ENCODE measurements at places on chromosomes 6 and 20.

DNA sequence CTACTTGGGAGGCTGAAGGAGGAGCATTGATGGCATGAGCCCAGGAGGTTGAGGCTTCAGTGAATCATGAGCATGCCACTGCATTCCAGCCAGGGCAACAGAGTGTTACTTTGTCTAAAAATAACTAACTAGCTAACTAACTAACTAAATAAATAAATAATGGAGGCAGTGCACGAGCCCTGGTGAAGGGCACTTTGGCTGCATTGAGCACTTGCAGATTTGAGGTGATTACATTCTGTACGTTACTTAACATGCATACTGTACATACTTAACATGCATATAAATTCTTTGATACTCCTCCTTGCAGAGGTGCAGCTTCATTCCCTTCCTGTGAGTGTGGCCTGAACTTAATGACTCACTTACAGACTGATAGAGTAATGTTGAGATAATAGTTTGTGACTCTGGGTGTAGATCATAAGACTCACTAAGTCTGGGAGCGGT lies 10.7 kb downstream of the HLA-A start:
- no peak for DNase-seq

DNA sequence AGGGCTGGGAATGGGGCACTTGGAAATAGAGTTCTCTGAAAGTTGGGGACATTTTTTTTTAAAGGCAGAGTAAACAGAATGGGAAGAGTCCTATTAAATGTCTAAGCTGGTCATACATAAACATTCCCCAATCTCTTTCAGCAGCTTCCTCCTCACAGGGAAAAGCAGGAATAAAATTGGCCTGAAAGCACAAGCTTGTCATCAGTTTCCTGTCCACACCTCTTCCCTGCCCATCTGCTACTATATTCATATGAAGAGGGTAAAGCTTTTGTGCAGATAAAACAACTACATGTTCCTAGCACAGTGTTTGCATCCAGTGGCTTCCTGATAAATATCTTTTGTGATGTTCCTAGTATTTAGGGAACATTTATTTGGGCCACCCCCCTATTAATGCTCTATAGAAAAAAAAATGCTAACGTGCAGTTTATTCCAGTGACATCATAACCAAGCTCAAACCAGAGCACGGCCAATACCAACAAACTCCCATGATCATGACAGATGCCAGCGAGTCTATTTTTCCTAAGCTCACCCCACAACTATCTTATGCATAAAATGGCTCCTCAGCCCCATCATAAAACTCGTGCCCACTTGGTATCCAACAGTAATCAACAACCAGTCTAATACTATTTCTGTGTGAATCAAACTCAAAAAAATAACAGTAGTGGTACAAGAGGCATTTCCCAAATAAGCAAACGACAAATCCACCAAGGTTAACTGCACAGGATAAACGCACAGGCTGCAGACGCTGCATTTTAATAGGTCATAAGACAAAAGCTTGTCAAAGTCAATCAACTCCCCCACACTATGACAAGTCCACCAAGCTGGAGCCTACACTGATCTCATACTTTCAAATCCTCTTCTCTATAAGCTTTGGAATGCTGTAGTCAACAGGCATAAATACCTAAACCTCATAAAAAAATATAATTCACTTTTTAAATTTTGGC lies 95.3 kb downstream of the EPB41L2 start:
- DNase-seq: no peak

- no peak for DNase-seq
Observed at GRCh38 chr20:21048841-21049273, 57.3 kb downstream of the LINC00237 start.

DNA sequence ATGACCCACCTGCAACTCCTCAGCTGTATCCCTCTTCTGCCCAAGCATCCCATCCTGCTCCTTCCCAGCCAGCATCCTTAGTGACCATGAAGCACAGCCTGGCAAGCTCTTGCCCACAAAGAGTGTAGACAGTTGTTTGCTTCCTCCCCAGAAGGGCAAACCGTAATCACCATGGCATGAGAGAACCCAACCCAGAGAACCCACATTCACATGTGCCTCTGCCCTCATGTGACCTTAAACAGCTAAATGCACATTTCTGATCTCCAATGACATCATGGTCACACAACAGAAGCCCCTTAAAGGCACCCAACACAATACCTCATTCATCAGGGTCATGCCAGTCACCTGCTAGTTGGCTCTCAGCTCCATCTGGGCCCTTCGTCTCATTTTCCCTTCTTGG lies 162.8 kb upstream of the CDYL start:
- no peak for DNase-seq

GRCh38 chr6:149077208-149077607 lies 240.3 kb upstream of the TAB2 start:
- no peak for DNase-seq

DNA sequence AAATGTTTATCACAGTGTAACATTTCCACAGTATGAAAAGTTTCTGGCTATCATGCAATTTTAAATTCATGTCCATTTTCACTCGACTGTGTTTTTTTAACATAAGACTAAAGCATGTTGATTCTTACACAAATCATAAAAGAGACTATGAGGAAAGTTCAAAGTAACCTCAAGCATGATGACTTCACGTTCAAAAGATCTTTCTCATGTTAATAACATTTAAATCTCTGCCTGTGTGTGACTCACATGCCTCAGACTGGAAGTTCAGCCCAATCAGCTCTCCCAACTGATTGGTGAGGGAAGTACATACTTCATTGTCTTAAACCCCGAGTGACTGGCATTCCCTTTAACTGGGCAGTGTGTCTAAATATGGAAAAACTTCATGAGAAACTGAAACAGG lies 37.4 kb downstream of the ATXN1 start:
- no peak for DNase-seq

DNA sequence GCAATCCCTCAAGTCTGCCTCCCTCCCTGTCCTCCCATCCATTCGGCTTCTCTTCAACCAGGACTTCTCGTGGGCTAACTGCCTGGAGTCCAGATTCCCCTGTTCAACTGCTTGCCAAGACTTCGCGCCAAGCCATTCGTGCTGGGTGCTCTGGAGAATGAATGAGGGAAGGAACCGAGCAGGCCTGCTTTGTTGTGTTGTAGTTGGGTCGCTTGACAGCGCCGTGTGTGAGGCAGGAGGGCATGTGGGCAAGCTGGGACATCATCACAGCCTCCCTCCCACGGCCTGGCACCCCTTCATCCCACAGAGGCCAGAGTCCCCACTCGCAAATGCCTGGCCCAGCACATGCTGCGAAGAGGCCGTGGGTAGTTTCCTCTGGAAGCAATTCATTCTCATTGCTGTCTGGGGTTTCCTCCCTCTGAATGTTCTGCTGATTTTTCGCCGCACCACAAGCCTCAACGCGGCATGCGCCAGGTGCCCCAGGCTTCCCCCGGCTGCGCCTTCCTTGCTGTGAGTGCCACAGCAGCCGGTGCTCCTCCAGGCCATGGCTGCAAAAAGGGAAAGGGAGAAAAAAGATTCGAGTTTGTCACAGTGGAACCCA lies 336.0 kb downstream of the QKI start:
- no peak for DNase-seq

DNA sequence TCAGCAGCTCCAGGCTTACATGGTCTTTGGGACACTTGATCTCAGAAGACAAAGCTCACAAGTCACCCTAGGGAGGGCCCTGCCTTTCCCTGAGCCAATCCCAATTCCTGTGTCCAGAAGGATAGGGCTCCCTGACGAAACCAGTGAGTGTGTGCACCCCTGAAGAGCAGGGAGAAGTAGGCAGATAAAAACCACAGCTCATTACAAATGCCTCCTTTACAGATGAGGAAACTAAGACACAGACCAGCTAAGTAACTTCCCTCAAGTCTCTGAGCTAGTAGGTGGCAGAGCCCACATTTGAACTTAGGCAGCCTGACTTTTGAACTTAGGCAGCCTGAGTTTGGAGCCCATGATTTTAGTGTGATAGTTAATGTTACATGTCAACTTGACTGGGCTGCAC lies 6.7 kb upstream of the ZFAND3 start:
- DNase-seq: no peak

- DNase-seq: no peak
Observed at GRCh38 chr6:47478233-47479139, 897 bp downstream of the CD2AP start.

DNA sequence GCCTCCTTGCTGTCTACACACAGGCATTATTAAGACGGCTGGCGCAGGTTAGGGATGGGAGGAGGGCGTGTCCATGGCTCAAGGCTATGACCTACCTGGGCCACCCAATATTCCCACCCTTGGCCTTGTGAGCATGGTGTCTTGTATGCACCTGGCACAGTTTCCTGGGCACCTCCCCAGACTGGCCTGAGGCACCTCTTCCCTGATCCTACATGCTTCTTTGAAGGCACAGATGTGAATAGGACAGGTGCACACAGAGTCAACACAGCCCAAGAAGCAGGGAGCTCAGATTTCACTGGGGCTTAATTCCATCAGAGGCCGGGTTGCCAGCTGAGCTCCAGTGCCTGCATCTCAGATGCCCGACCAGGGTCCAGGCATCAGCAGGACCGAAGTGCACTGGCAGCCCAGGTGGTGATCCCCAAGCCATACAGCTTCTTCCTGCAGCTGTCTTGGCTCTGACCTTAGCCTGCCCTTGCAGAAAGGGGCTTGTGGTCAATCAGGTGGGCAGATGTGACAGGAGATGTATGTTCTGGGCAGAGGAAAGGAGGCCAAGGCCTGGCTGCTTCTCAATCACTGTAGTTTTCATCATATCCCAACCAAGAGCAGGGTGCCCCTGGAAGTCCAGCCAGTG lies 287.7 kb downstream of the CLIC5 start:
- DNase-seq: no peak

GRCh38 chr20:63846128-63846771 lies 15.0 kb upstream of the ABHD16B start:
- DNase-seq: no peak

DNA sequence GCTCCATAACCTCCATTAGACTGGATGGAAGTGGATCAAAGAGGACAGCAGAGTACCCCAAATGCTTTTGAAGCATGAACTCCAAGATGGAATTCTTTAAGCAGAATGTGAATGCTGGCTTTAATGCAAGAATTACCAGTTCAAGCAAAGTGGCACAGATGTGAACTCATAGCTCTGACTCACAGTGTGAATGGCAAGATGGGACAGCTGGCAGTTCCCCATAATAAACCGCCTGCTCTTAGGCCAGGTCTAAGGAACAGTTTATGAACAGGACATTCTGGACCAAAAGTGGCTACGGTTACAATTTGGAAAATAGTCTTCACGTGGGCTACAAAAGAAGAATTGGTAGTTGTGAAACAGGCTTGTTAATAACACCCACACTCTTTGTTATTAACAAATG lies 76.5 kb downstream of the SPTLC3 start:
- DNase-seq: no peak

GRCh38 chr6:157322792-157323254 lies 496 bp downstream of the TMEM242 start:
- DNase-seq: no peak

- DNase-seq: no peak
Observed at GRCh38 chr6:121544691-121545090, 109.2 kb downstream of the GJA1 start.

DNA sequence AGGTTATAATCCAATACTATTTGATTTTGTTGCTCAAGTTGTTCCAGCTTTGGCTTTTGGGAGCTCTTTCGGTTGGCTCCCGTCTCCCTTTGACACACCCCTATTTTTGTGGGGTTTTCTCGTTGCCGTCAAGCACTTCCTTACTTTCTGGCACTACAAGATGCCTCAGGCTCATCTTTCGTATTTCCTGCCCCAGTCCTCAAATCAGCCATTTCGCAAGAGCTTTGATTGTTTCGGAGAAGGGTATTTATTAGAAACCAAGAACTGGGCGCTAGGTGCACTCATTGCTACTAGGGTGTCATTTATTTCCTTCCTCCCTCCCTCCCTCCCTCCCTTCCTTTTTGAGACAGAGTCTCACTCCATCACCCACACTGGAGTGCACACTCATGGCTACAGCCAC lies 13.3 kb upstream of the SOX12 start:
- no peak for DNase-seq

DNA sequence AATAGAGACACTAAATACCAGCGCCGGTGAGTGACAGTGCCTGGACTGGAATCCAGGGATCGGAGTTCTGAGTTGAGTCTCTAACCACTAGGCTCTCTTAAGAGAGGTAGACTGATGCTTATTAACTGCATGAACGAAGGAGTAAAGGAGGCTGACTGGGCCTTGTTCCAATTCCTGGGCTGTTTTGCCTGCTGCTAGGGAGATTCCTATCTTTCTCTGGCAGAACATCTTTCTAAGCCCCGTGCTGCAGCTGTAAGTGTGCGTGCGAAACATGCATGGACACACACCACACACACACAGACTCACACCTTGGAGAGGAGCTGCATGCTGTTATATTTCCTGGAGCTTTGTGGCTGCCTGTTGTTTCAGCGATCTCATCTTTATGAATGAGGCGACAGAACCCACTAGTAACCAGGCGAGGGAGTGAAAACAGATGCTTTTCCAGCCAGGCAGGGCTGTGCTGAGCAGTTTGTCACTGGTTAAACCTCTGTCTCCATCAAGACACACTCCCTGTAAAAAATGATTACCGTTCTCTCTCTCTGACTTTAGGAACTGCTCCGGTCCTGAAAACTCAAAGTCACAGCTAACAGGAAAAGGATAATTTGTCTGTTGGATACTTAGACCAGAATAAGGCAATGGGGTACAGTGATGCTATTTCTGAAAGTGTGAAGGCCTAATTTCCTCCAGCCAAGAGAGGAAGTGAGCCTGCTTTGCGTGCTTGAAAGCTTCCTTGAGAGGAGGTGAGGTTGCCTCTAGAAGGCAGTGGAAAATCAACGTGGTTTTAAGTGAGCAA lies 157.4 kb upstream of the ZNF217 start:
- no peak for DNase-seq

DNA sequence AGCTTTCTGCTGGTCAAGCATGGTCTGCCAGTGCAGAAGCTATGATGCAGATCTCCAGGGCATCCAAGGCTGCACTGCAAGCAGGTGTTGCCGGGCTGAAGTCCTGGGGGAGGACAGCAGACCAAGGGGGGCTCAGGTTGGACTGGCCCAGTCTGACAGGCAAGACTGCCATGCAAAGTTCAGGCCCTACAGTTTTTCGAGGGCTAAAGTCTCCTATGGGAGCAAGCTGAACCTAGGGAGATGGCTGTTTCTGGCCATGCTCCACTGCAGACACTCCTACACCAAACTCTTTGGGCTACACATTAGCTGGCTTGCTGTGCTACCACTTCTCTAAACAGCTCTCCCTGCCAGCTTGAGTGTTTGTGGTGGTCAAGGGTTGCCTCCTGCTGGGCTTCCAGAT lies 130.0 kb upstream of the SYNCRIP start:
- DNase-seq: no peak
